ENCODE measurements at places on chromosomes 6 and 20.

DNA sequence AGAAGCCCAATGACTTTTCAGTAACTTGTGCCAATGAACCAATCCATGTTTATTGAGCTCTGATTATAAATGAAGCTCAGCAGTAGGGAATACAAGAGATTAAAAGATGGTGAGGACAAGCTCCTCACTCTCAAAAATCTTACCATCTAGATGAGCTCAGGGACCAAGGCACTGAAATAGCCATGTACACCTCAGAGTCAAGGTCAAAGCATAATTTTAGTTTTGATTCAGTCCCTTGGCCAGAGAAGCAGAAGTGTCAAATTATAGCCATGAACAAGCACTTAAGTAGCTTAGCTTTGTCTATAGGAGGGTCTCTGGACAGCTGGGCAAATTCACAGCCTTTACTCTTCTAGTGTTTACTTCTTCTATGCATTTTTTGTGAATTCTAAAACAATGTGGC, 131.0 kb upstream of the DTNBP1 start:
- no peak for DNase-seq

DNA sequence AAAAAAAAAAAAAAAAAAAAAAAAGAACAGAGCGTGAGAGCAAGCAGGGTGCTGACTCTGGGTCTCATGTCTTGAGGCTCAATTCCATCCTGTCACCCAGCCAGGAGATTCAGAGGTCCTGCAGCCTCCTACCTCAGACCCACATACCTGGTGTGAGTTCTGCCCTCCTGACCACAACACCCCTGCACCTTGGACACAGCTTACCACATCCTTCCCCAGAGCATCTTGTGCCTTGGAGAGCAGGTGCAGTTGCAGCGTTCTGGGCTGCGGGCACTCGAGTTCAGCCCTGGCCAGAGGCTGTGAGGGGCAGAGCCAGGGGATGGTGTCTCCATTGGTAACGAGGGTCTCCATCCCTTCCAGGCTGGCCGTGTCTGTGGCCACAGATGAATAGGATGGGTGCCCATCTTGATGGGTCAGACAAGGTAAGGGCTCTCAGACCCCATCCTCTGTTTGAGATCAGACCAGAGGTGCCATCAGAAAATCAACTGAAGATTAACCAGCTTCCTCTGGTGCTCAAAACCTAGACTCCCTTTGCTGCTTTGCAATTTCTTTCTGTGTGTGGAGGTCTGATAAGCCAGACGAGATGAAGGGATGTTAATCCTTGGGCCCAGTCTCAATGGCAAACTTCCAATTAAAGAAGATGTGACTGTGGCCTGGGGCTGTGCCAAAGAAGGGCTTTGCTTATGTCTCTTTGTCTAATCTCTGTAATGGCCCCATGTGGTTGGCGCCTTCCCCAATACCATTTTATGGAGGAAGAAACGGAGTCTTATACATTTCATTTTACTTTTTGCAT, 14.7 kb upstream of the ZNF831 start:
- DNase-seq = no peak

DNA sequence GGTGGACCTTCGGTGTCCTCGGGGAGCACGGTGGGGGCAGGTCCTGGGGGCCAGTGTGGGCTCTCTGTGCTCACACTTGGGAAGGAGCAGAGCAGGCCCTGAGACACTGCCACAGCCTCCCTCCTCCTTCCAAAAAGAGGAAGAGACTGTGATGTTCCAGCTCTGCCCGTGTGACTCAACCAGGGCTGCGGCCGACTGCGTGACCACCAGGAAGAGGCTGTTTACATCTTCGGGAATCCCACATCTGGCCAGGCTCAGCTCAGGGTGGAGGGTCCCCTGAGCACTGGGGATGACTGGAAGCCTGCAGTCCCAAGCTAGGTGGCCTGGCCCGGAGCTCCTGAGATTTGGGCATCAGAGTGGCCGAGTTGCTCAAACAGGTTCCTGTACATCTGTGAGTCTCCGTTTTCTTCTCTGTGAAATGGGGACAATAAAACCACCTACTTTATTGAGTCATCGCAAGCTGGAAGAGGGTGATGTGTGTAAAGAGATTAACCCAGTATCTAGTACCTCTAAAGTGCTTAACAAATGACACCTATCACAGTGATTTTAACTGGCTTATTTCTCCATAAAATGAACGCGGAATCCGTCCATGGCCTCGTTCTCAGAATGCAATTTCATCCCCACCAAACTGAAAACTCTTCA, 242.1 kb downstream of the DLL1 start:
- no peak for DNase-seq

GRCh38 chr6:76682842-76683241, 610.4 kb upstream of the IMPG1 start:
- DNase-seq = no peak

GRCh38 chr6:40692337-40692736, 105.2 kb upstream of the LRFN2 start:
- no peak for DNase-seq

- no peak for DNase-seq
Measured at GRCh38 chr6:159836718-159837490, 36.8 kb downstream of the PNLDC1 start.

GRCh38 chr6:159808647-159809046, 8.6 kb downstream of the PNLDC1 start:
- no peak for DNase-seq

DNA sequence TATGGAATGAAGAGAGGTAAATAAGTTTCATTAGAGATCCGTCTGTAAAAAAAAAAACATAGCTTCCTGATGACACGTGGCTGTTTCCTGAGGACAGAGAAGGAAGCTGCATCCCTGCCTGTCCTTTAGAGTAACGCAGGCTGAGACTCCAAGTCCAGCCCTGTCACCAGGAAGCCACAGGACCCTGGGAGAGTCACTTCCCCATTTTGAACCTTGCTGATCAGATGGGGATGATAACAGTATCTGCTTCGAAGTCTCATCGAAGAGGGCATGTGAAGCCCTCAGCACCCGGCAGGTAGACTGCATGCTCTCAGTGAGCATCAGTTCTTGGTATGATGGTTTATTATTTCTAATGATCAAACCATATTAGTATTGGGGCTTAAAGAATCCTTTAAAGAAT, 139.1 kb upstream of the KCNG1 start:
- DNase-seq = no peak
